ENCODE measurements at places on chromosomes 3 and 15. TPM values are rescaled to one million over a fixed set of nuclear protein-coding genes. Genes with fewer than 3 reads are reported as not detected.
A peak's percentile ranks its signal among the peaks of the same experiment; 100 is the strongest.

- no peak for DNase-seq
Observed at GRCh38 chr15:66017000-66017399, 147.7 kb downstream of the RAB11A start.

The CHL1 gene
- 32.5 TPM for total RNA-seq

The CKMT1B gene
- 3.3 TPM for total RNA-seq

The ARGFX gene
- not detected for total RNA-seq

- DNase-seq, result no peak
Observed at GRCh38 chr3:42510325-42510724, 7.9 kb downstream of the VIPR1 start.

DNA sequence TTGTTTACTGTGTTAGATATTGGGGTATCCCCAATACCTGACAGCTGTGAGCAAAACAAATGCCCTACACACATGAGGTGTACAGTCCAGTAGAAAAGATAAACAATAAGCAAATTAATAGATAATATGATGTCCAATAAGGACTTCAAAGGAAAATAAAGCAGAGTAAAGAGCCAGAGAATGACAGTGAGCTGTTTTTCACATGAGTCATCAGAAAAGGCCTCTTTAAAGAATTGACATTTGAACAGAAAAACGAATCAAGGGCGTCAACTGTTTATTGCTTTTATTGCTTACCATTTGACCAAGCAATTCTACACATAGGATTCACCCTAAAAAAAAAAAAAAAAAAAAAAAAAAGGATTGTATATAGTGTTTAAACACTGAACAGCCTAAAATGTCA lies 96.6 kb upstream of the FLNB start:
- no peak for DNase-seq

The ADAMTSL3 gene
- 0.24 TPM for total RNA-seq

The PPP1R14D gene
- total RNA-seq, result 1.5 TPM

- no peak for DNase-seq
Observed at GRCh38 chr3:142613491-142613890, 17.3 kb downstream of the PLS1 start.

DNA sequence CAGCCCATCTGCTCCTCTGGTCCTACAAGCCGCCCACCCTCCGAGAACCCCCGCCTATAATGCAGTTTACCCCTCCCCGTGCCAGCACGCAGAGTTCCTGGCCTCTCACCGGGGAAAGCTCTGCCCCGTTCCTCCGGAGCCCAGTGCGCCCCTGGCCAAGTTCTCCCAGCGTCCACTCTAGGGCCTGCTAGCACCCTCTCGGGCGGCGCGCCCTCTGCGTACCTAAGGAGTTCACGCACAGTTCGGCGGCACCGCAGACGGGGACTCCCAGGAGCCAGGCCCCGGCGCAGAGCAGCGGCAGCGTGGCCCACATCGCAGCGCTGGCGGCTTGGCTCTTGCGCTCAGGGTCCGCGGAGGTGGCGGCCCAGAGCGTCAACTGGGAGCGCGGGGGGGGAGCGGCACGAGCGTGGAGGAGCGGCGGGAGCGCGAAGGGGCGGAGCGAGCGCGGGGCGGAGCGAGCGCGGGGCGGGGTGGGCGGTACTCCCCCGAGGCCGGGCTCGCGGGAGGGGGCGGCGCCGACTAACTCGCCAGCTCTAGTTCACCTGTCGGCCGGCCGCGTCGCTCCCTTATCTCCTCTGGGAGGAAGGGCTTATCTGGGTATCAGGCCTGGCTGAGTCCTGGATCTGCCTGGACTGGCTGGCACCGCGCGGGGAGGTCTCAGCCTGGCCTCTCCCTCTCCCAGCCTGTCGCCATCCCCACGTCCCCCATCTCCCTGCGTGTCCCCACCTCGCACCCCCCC lies at the start of gene CTSH:
Gene CTSH, minus strand, starts transcription at position 378 of the 739 bp plus-strand sequence. Its CDS starts 65 bp downstream, at position 313.
- peak; percentile 79 for DNase-seq

The VEPH1 gene
- 12.3 TPM for total RNA-seq

The GASK1A gene
- 2.3 TPM for total RNA-seq

The GOLGA8G gene
- not detected for total RNA-seq

The BOC gene
- total RNA-seq, result 14.2 TPM

Measured in progenitor cell of endocrine pancreas (in vitro differentiated cells).